ENCODE measurements at places on chromosomes 4 and X.

DNA sequence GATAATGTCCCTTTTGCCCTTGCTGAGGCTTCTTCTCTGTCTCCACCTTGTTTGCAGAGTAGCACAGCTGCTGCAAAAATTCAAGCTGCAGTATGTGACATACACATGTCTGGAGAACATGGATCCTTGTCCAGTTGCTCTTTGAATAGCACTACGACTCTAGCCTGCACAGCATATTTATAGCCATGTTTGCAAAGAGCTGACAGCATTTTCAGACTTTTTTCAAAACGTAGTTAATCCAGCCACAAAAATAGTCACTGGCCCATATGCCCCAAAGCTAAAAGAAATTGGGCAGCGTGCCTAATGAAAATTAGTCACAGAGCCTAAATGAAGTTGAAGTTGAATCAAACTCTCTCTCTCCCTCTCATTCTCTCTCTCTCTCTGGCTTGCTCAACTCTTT, 17.5 kb downstream of the SLC16A2 start:
- no peak for DNase-seq

- DNase-seq, result no peak
Observed at GRCh38 chr4:20621476-20621875, 78.8 kb upstream of the PACRGL start.

GRCh38 chr4:7336732-7337131, 98.0 kb downstream of the PSAPL1 start:
- DNase-seq, result no peak

DNA sequence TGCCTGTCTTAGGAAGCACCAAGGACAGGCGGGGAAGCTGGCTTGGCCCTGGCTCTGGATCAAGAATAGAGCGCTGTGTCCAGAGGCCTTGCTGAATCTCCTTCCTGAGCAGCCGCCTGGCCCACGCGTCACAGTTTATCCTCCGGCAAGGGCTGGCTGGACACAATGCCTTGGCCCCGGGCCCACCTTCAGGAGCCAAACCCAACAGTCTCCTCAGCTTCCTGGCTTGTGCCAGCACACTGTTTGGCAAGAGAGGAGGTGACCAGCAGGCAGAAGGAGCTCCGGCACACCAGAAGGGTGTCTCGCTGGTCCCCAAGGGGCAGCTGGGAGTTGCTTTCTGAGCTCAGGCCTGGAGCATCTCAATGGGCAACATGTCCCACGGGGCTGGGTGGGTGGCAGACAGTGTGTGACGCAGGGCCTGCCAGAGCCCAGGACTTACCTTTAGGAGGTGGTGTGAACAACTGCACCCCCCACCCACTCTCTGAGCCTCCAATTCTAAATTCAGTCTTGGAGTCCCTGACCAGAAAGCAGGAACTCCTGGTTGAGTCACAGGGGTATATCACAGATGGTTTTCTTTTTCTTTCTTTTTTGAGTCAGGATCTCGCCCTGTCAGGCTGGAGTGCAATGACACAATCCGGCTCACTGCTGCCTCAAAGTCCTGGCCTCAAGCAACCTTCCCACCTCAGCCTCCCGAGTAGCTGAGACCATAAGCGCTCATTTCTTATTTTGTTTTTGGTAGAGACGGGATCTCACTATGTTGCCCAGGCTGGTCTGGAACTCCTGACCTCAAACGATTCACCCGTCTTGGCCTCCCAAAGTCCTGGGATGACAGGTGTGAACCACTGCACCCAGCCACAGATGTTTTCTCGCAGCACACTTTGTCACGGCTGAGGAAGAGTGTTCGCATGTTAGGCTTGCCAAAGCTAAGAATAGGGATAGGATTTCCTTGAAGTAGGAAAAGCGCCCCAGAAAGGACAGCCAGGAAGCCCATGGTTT, 361.2 kb downstream of the BCOR start:
- no peak for DNase-seq

- no peak for DNase-seq
Observed at GRCh38 chr4:24145591-24145990, 255.7 kb upstream of the PPARGC1A start.

DNA sequence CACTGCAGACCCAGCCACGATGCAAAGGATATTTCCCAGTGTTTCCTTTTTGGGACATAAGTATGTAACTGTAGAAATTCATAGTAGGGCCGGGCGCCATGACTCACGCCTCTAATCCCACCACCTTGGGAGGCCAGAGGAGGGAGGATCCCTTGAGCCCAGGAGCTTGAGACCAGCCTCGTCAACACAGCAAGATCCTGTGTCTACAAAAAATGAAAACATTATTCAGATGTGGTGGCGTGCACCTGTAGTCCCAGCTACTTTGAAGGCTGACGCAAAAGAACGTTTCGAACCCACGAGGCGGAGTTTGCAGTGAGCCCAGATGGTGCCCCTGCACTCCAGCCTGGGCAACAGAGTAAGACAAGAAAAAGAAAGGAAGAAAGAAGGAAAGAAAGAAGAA, 49.2 kb downstream of the CRLF2 start:
- DNase-seq, result no peak

GRCh38 chr4:17492058-17492741, 19.7 kb downstream of the QDPR start:
- DNase-seq, result no peak

DNA sequence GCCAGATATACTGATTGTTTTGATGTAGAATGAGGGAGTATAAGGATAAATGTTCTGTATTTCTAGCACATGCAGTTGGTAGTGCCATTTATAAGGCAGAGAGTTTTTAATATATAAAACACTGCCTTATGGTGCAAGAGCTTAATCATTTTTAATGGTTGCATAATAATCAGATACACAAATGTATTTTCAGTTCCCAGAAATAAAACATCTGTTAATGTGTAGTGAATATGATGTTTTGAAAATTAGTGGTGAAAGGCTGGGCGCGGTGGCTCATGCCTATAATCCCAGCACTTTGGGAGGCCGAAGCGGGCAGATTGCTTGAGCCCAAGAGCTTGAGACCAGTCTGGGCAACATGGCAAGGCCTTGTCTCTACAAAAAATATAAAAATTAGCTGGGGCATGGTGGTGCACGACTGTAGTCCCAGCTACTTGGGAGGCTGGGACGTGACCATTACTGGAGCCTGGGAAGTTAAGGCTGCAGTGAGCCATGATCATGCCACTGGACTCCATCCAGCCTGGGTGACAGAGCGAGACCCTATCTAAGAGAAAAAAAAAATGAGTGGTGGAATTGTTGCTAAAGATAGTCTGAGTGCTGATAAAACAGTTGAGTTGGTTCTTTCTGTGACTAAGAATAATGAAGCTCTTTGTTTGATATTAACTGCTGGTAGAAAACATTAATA, 29.3 kb downstream of the CLCN3 start:
- DNase-seq, result no peak

GRCh38 chr4:53558065-53558801, 33.1 kb downstream of the LNX1 start:
- no peak for DNase-seq

GRCh38 chrX:39459952-39460351, 637.8 kb downstream of the BCOR start:
- no peak for DNase-seq

DNA sequence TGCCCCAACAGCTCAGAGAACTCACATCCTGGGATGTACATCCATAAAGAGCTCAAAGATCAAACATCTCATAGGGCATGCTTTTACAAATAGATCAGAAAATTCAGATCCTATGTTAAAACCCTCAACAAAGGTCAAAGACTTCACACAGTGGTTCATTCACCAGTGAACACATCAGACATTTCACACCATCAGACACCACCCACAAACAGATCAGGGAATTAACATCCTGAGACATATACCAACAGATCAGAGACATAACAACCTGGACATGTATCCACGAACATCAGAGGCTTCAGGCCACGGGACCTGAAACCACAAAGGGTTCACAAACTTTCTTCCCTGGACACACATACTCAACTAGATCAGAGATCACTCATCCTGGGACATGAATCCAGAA, 23.4 kb downstream of the SUV39H1 start:
- no peak for DNase-seq

DNA sequence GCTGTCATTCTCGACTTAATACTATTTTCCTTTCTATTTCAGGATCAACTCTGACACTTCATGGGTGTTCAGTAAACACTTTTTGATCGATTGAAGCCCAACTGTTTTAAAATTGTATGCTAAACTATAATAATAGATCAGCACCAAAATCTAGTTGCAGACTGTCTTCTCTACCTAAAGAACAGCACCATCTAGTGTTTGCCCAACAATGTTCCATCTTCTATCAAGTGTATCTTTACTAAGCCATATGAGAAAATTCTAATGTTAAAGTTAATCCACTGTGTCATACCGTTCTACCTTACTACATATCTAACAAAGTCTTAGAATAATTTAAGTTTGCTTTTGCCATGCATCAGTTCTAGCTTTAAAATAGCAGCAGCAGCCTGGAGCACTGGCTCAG, 113.0 kb upstream of the PRDX4 start:
- DNase-seq, result no peak

DNA sequence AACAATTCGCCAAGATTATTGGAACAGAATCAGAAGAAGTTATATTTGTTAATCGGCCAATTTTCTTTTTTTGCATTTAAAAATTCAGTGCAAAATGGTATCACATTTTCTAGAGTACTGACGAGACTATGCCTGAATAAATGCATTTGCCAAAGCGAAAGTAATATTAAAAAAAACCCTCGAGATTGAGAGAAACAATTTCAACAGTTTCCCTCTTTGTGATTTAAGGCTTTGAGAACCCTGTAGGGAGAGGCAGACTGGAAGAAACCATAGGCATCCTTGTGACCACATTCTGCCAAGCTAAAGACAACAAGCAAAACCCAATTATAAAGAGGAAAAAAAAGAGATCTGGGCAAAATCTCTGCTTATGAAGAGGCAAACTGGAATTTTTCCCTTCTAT, 218.1 kb upstream of the GK2 start:
- DNase-seq, result no peak

DNA sequence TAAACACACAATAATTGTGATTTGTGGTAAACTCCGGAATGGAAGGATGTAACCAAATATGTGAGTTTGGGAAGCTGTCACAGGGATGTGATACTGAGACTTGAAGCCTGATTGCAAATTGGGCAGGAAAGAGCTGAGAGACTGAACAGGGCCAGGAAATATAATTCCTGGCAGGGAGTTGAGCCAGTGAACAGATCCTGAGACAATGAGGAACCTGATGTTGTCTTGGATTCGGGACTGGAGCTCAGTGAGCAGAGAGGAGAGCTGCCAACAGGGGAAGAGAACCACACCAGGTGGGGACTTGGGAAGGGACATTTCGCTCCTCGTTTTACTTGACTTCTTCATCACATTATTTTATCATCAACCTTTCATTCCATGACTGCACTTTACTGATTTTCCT, 386.0 kb downstream of the TLL1 start:
- no peak for DNase-seq

- no peak for DNase-seq
Observed at GRCh38 chr4:126354784-126355183, 1040.0 kb downstream of the FAT4 start.

DNA sequence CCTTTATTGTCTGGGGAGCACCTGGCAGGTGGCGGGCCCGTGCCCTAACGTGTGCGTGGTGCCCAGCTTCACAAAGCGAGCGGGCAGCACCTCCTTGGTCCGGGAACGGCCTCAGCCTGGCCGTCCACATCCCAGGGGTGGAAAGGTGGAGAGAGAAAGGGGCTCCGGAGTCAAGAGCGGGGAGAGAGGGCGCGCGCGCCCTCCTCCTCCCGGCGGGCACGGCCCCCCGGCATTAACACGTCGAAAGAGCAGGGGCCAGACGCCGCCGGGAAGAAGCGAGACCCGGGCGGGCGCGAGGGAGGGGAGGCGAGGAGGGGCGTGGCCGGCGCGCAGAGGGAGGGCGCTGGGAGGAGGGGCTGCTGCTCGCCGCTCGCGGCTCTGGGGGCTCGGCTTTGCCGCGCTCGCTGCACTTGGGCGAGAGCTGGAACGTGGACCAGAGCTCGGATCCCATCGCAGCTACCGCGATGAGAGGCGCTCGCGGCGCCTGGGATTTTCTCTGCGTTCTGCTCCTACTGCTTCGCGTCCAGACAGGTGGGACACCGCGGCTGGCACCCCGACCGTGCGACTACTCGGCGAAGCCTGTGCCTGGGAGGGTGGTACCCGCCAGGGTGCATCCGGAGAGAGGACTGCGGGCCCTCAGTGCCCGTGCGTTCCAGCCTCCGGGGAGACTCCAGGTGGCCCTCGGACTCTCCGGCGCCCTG, at the start of gene KIT:
Gene KIT (plus strand): TSS at position 407 of the 701 bp plus-strand sequence. CDS start 58 bp downstream, at position 465.
- DNase-seq, result no peak

- no peak for DNase-seq
Observed at GRCh38 chr4:16916031-16916430, 17.6 kb upstream of the LDB2 start.

- DNase-seq, result no peak
Observed at GRCh38 chrX:131262738-131263679, 26.1 kb downstream of the IGSF1 start.

- DNase-seq, result no peak
Observed at GRCh38 chr4:156158747-156159146, 205.1 kb upstream of the CTSO start.

DNA sequence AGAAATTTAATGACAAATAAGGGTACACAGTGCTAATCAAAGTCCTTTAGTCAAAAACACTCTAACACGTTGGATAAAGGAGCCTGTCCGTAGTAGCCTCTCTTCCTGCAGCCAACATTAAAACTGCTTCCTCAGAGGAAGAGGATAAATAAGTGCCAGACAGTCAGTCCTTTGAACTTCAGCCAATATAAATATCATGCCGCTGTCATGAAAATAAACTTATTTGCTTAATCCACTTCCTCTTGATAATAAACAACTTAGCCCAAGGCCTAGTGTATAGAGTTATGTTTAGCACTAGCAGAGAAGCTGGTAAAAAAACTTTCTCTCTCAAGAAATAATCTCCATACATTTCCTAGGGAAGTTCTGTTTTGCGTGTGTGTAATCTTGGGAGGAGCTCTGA, 196.7 kb downstream of the HS3ST1 start:
- no peak for DNase-seq

GRCh38 chr4:30962939-30963338, 242.8 kb downstream of the PCDH7 start:
- DNase-seq, result no peak

- no peak for DNase-seq
Observed at GRCh38 chr4:116143198-116143597, 942.2 kb downstream of the TRAM1L1 start.

DNA sequence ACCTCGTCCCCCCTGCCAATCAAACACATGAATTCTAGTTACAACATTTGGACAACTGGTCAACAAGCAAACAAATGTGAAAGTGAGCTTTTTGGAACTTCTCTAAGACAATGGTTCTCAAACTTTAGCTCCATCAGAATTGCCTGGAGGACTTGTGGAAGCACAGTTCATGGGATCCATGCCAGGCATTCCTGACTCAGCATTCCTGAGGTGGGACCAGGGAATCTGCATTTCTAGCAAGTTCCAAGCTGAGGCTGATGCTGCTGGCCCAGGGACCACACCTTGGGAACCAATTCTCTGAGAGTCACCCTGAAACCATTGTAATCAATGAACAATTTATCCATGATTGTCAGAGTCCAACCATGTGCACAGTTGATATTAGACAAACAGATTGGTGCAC, 43.8 kb upstream of the PRPS2 start:
- DNase-seq, result no peak

- DNase-seq, result no peak
Observed at GRCh38 chr4:116872308-116872707, 213.1 kb downstream of the TRAM1L1 start.

GRCh38 chrX:154000051-154000450, 19.7 kb downstream of the IRAK1 start:
- DNase-seq, result no peak

- no peak for DNase-seq
Observed at GRCh38 chrX:7179446-7179845, 31.5 kb upstream of the PUDP start.
